ENCODE measurements at places on chromosomes 16 and 17.

DNA sequence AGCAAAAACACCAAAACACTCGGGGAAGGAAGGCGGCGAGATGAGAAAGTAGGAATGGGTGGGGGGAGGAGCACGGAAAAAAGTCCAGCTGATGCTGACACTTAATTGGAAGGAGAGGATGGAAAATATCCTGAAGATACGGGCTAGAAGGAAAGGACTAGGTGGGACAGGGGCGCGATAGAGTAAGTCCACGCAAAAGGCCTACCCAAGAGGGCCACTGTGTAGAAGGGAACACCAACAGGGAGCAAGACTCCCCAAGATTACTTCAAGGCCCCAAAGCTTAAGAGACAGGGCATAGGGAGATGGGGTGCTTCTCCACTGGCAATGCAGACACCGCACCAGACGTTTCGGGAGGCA lies 736 bp downstream of the APPBP2 start:
- no peak for DNase-seq

GRCh38 chr17:50536683-50537646 lies 4.4 kb downstream of the EPN3 start:
- no peak for DNase-seq

- DNase-seq = no peak
Measured at GRCh38 chr17:9290226-9290613, 268.9 kb downstream of the NTN1 start.

DNA sequence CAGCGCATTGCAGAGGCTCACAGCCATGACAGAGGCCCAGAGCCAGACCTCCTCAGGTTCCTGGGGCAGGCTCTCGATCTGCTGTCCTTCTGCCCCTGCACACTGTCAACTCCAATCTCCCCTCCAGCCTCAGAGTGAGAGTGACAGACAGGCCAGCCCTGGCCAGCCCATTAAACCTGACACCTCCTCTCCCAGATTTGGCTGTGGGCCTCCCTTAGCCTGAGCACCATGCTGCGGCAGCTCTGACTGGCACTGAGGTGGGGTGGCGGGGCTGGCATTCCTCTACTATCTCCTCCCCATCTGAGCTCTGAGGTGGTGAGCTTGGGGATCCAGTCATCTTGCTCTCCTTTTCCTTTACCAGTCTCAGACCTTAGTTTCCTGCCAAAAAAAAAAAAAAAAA lies 15.5 kb upstream of the C1QL1 start:
- DNase-seq = no peak

DNA sequence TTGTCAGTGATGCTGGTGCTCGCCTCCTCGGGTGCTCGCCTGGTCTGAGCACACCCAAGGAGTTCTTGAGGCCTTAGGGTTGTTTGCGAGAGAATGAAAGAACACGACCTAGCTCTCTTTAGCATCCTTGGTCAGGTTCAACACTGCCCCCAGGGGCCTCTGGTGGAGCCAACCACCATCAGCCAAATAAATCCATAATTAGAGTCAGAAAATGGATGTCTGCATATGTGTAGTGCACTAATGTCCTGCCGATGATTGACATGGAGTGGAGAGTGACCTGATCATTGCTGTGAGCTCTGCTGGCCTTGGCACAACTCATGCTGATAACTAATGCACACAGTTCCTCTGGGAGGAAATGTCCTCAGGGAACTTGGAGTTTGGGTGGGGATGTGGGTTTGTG lies 8.2 kb upstream of the STH start:
- DNase-seq = no peak

Measured in brain (organoid and tissue), 16 donors.